Sigmoid colon (tissue), 7 donors: ENCODE measurements at places on chromosomes 2 and 18. TPM values are rescaled to one million over a fixed set of nuclear protein-coding genes. Genes with fewer than 3 reads are reported as not detected.

Gene ACMSD
- not detected for polyA plus RNA-seq

DNA sequence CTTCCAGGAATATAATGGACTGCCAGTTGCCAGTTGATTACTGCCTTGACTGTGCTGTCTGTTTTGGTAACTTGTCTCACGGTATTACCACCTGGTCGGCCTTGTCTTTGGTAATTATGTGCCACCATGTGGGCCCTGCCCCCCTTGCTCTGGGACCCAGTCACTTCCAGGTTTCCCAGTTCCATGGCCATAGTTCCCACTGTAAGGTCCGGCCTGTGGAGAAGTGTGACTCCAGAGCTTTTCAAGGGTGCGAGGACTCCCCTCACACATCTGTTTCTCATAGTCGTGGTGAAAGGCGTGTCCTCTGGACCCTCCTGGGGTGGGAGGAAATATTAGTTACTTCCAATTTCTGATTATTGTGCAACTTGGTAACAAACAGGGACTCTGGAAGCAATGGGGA is 150.5 kb downstream of the SEPTIN10 start:
- DNase-seq, result peak; percentile 15

- no peak for DNase-seq
Observed at GRCh38 chr2:238499731-238500580, 73.2 kb downstream of the ASB1 start.

DNA sequence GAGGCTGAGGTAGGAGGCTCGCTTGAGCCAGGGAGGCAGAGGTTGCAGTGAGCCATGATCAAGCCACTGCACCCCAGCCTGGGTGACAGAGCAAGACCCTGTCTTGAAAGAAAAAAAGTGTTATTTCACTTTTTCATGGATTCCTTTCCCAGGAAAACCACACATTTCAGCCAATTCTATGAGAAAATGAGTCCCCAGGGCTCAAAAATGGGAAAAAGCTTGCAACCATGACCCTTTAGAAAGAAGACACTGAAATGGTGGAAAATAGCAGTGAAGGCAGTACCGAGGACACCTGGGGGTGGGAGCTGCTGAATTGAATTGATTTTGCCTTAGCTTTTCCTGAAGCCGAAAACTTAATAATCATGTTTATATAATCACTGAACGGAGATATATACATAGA is 284.2 kb upstream of the HDAC4 start:
- DNase-seq, result no peak

DNA sequence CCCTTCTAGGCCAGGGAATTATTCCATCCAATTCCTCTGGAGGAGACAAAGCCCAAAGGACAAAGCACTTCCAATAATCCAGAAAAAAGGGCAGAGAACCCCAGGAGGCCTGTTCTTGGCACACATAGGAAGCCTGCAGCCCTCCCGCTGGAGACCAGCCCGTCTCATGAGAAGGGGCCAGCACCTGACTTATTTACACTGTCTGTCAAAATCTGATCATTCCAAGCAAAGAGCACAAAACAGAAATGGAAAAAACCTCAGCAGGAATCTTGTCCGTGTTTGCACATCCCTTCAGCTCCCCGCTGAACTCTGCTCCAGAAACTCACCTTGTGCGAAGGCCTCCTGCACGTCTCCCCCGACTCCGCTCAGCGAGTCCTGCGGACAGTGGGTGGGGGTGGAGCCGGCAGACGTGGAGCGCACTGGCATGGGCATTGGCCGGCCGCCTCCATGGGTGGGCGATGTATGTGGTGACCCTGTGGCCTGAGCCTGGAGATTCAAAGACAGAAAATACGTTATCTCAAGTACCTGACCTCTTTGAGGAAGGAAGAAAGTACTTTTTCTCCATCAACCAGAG is 46.2 kb upstream of the DNMT3A start:
- no peak for DNase-seq

DNA sequence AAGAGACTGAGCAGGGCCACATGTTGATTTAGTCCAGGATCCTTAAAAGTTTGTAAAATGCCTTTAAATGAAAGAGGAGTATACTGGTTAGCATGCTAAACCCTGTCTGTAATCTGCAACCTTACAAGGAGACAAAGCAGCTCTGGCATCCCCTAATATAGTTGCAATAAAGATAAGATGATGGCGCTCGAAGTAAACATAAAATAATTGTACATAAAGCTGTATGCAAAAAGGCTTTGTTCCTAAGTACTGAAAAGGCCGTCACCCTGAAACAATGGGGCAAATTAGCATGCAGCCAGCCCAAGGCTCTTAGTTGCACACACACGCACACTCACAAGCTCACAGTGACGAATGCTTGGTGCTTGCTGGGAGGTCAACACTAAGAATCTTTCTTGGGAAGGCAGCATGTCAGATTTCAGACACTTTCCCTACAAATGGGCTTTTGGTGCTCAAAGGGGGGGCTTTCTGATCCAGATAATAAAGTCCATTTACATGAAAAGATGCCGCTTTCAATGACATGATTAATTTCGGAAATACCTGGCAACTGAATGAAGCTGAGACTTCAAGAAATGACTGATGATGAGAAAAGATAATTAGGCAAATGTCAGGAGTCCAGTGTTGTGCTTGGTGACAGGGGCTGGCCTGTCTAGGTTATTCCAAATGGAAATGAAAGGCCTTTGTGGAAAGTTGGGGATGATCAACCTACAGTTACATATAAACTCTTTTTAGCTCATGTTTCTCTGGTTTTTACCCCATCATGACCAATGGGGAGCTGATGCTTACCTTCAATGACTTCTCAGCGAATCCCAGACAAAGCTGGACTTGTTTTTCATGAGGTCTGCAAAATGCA is 370.3 kb downstream of the MEIS1 start:
- DNase-seq, result peak; percentile 67

GRCh38 chr2:53911434-53912189 is 51.8 kb upstream of the GPR75 start:
- no peak for DNase-seq

DNA sequence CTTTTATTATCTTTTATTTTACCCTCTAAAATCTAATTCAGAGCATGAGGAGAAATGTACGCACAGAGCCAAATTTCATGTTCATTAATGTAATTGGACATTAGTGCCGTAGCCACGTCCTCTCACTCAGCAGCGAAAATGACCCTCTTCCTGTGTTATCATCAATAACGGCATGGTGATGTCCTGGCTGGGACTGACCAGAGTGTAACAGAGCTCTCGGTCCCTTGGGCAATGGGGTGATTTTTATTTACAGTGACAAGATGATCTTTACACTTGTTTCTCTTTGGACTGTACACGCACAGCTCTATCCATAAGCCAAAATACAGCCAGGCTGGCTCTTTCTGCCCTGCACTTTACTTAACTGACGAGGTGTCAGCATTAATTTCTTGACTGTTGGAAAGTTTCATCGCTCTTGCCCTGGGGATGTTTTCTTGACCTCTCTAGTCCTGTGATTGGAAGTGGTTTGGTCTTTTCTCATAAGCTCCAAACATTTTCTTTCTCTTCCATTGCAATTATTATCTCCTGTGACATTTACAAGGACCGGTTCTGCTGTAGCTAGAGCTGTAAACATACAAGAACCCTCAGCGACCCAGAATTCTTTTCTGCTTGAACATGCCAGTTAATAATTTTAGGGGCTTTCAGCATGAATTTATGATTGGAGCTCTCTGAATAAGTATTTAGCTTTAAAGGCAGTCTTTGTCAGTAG is 308.0 kb upstream of the PIK3C3 start:
- DNase-seq, result no peak

GRCh38 chr2:239273280-239274234 is 127.3 kb downstream of the HDAC4 start:
- no peak for DNase-seq

Gene LCT
- 0.03 TPM for polyA plus RNA-seq

- DNase-seq, result no peak
Observed at GRCh38 chr2:231932711-231932970, 6.4 kb upstream of the NPPC start.

GRCh38 chr18:72700961-72701710 is 157.0 kb upstream of the CBLN2 start:
- no peak for DNase-seq

GRCh38 chr2:127893033-127893432 is 7.3 kb upstream of the AMMECR1L start:
- no peak for DNase-seq

Gene COPS9
- polyA plus RNA-seq, result 458 TPM

- no peak for DNase-seq
Observed at GRCh38 chr2:195658541-195658890, 1.5 kb downstream of the SLC39A10 start.

- DNase-seq, result no peak
Observed at GRCh38 chr18:62118328-62118727, 68.5 kb downstream of the PIGN start.

DNA sequence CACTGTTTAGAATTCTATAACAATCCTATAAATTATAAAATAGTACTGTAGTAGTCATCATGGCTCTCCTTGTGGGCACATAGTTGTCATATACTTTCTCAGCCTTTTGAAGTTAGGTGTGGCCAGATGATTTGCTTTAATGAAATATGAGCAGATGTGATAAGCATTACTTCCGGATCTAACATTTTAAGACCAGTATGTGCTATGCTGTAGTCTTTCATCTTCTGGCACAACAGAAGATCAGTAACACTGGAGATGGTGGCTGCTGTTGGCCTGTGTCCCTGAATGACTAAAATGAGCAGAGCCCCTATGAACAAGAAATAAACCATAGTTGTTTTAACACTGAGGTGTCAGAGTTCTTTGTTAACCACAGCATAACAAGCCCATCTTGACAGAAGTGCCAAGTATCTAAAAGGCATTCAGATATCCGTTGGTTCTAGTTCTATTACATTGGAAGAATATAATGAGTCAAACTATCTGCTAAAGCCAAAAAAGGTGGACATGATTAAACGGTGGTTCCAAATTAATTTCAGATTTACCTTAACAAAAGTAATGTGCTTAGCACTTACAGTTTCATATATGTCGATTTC is 6.3 kb downstream of the MEX3C start:
- DNase-seq, result no peak

Gene POTEC
- polyA plus RNA-seq, result not detected

Gene TSHZ1
- polyA plus RNA-seq, result 9.8 TPM

GRCh38 chr2:32801741-32802140 is 145.0 kb upstream of the LTBP1 start:
- no peak for DNase-seq

DNA sequence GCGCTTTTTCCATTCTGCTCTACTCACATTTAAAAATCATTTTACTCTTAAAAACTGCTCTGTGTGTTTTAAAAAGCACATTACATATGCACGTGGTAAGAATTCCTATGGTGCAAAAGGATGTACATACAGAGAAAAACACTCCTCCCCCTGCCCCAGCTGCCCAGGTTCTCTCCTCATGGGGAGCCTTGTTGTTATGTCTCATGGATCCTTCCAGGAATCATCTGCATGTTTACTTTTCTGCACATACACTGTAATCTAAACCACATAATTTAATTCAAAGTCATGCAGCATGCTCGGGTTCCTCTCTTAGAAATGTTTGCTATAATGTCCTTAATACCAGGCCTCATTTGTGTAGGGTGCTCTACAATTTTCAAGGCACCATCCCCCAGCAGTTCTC is 243.3 kb downstream of the LOXHD1 start:
- DNase-seq, result no peak

DNA sequence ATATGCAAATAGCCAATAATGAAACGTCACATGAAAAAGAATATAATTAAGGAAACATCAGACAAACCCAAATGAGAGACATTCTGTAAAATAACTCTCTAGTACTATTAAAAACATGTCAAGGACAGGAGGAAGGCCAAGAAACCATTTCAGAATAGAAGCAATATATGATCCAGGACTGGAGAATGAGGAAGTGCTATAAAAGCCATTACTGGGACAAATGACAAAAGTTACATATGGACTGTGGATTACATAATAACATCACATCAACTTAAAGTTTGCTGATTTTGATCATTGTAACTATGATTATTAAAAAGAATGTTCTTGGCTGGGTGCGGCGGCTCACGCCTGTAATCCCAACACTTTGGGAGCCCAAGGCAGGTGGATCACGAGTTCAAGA is 81.3 kb downstream of the CRACDL start:
- DNase-seq, result no peak

Gene TSPYL6
- not detected for polyA plus RNA-seq

GRCh38 chr2:207991944-207992343 is 33.4 kb downstream of the PLEKHM3 start:
- no peak for DNase-seq

DNA sequence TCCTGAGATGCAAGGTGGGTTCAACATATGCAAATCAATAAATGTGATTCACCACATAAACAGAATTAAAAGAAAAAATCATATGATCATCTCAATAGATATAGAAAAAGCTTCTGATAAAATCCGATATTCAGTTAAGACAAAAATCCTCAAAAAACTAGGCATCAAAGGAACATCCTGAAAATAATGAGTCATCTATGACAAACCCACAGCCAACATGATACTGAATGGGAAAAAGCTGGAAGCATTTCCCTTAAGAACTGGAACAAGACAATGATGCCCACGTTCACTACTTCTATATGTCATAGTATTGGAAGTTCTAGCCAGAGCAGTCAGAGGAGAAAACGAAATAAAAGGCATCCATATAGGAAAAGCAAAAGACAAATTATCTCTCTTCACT is 80.4 kb downstream of the MYO3B start:
- DNase-seq, result no peak

GRCh38 chr2:121819846-121820245 is 64.4 kb downstream of the TSN start:
- peak; percentile 25 for DNase-seq

GRCh38 chr18:24726727-24727492 is 266.5 kb downstream of the HRH4 start:
- DNase-seq, result peak; percentile 75

DNA sequence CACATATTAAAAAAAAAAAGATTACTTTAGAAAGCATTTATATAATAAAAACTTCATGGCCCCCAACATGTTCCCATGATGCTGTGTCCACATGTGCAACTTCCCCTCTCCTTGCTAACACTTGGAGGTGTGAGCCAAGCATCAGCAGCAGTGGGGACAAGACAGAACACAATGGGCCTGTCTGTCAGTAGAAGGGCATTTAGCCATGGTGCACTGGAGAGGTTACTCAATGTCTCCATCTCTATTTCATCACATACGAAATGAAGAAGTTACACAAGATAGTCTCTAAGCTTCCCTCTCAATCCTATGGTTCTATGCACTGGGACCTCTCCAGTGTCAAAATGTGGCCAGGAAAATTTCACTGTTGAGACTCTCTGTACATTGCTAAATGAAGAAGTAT is 2.5 kb downstream of the VIT start:
- peak; percentile 71 for DNase-seq

Gene KYNU
- 4.6 TPM for polyA plus RNA-seq

GRCh38 chr2:43026426-43027096 is 199.8 kb downstream of the ZFP36L2 start:
- no peak for DNase-seq

DNA sequence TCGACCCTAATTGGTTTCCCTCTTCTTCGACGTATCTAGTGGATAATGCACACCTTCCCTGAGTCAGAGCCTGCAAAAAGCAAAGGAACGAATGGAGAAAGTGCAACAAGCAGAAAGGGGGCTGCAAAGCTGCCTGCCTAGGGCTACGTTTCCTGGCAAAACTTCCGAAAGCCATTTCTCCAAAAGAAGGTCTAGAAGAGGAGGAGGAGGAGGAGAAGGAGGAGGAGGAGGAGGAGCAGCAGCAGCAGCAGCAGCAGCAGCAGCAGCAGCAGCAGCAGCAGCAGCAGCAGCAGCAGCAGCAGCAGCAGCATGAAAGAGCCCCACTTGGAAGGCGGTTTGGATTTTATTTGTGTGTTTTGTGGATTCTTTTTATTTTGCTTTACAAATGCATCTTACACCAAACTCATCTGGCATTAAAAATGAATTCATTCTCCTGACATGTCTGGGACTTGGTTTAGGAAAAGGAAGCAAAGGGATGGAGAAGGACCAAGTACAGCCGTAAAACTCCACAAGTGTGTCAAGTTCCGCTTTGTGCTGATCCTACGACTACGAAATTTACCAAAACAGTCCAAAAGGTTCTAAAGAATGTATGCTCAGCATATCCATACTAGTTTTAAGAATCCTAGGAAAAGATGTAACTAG is 2.0 kb downstream of the TCF4 start:
- DNase-seq, result no peak
